ENCODE measurements at places on chromosomes 12 and 14. TPM values are rescaled to one million over a fixed set of nuclear protein-coding genes. Genes with fewer than 3 reads are reported as not detected.

- no peaks in the 10 kb centered on the region for H3K27me3 ChIP-seq
- H3K36me3 ChIP-seq = no peaks in the 10 kb centered on the region
- no peaks in the 10 kb centered on the region for H3K4me1 ChIP-seq
- DNase-seq = no peak
- no peak overlapping the region for H3K27ac ChIP-seq
Measured at GRCh38 chr14:85421186-85421877, 108.6 kb upstream of the FLRT2 start.

DNA sequence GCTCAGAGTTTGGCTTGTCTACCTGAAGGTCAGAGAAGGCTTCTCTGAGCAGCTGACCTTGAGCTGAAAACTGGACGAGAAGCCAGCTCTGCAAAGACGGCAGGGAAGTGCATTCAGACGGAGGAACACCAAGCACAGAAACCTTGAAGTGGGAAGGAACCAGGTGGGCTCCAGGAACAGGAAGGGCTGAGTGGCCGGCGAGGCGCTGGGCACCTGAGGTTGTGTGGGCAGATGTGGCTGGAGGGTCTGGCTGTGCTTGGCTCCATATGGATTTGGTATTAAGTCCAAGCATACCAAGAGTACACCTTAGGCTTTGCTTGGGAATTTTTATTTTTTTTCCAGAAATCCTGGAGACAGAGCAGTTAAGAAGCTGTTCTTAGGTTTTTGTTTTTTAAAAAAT lies 130.6 kb downstream of the SCARB1 start:
- H3K27me3 ChIP-seq = no peaks in the 10 kb centered on the region
- peaks cover 7% of the 10 kb centered on the region for H3K4me1 ChIP-seq
- H3K27ac ChIP-seq = peak overlapping the region; percentile 63
- DNase-seq = no peak
- no peaks in the 10 kb centered on the region for H3K36me3 ChIP-seq

SYNDIG1L gene
- polyA plus RNA-seq = not detected

- H3K27me3 ChIP-seq = no peaks in the 10 kb centered on the region
- no peak overlapping the region for H3K4me3 ChIP-seq
- no peak overlapping the region for H3K27ac ChIP-seq
- no peaks in the 10 kb centered on the region for H3K4me1 ChIP-seq
Measured at GRCh38 chr12:33357181-33357580, 82.4 kb downstream of the SYT10 start.

DNA sequence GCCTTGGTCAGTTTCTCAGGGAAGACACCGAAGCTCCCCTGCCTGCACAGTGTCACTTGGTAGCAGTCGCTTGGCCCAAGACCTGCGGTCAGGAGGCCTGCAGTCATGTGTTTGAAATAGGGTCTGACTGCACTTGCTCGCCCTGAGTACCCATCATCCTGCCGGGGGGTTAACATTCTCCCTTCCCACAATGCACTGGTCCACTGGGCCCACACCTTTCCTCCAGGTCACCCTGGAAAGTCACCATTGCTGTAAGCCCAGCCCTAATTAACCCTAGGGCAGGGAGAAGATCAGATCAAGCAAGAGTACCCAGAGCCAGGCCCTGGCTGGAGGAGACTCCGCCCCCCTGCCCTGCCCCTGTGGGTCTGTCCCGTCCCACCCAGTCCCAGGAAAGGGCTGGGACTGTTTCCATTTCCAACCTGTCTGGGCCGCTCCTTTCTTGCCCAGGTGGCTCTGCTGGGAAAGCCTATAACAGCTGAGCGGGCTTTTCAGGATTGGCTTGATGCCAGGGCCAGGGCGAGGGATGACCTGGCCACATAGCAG lies 87.1 kb downstream of the ZFP36L1 start:
- H3K4me3 ChIP-seq = no peak overlapping the region
- no peaks in the 10 kb centered on the region for H3K36me3 ChIP-seq
- no peaks in the 10 kb centered on the region for H3K27me3 ChIP-seq
- peaks cover 21% of the 10 kb centered on the region for H3K4me1 ChIP-seq
